ENCODE measurements at places on chromosomes 5 and 9.
A peak's percentile ranks its signal among the peaks of the same experiment; 100 is the strongest.

GRCh38 chr5:75616971-75617621 is 5.8 kb downstream of the ANKDD1B start:
- no peaks in the 10 kb centered on the region for H3K4me1 ChIP-seq
- DNase-seq: no peak
- no peak overlapping the region for H3K4me3 ChIP-seq
- no peaks in the 10 kb centered on the region for H3K36me3 ChIP-seq
- H3K27ac ChIP-seq: no peak overlapping the region

DNA sequence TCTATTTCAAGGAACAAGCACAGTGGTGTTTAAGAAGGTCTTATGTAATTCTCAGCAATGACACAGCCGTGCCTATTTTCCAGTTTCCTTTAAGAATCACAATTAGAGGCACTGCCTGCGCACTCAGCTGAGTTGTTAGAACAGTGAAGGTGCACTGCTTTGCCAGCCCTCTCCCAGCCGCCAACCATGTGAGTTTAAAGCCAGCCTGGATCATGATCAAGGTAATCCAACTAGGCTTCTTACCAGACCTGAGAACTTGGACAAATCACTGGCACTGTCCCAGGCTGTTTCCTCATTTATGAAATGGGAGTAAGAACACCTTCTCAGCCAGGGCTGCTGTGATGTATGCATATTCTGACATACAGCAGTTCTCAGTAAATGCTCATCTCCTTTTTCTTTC is 99.6 kb downstream of the ASTN2 start:
- no peaks in the 10 kb centered on the region for H3K36me3 ChIP-seq
- DNase-seq: no peak
- H3K27ac ChIP-seq: no peak overlapping the region
- H3K27me3 ChIP-seq: no peaks in the 10 kb centered on the region

- H3K4me1 ChIP-seq: no peaks in the 10 kb centered on the region
- no peaks in the 10 kb centered on the region for H3K36me3 ChIP-seq
- H3K27ac ChIP-seq: no peak overlapping the region
- no peak for DNase-seq
- no peak overlapping the region for H3K4me3 ChIP-seq
- H3K27me3 ChIP-seq: no peaks in the 10 kb centered on the region
Observed at GRCh38 chr5:154276973-154277331, 86.4 kb downstream of the GALNT10 start.

DNA sequence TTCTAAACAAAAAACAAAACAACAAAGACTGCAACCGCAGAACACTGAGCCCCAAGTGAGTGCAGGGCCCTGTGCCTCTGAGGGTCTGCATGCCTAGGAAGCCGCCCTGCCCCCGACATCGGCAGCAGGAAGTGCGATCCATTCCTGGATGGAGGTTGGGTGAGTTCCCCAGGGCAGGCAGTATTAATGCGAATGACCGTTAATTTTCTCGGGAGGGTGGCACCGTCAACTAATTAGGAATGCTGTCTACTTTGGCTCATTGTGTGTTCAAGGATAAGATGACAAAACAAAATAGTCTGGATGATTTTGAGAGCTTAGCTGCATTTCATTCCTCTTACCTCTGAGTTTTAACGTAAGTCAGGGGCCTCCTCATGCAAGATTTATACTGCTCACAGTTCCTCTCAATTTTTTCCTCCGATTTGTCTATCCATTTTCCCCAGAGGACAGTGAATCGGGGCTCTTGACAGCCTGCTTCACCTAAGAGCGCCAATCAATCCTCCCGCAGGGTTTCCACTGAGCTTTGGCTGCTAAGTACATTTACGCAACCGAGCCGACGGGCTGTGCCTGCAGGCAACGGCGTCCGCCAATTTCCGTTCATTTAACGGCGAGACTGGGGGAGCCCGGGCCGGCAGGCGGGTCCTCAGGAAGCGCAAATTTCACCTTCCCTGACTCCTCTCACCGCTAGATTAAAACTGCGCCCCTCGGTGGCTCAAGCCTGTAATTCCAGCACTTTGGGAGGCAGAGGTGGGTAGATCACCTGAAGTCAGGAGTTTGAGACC is 2.9 kb upstream of the NXNL2 start:
- H3K36me3 ChIP-seq: no peaks in the 10 kb centered on the region
- H3K4me1 ChIP-seq: peaks cover 11% of the 10 kb centered on the region
- peak overlapping the region; percentile 44 for H3K4me3 ChIP-seq
- peak; percentile 90 for DNase-seq
- no peak overlapping the region for H3K27ac ChIP-seq
- H3K27me3 ChIP-seq: no peaks in the 10 kb centered on the region

DNA sequence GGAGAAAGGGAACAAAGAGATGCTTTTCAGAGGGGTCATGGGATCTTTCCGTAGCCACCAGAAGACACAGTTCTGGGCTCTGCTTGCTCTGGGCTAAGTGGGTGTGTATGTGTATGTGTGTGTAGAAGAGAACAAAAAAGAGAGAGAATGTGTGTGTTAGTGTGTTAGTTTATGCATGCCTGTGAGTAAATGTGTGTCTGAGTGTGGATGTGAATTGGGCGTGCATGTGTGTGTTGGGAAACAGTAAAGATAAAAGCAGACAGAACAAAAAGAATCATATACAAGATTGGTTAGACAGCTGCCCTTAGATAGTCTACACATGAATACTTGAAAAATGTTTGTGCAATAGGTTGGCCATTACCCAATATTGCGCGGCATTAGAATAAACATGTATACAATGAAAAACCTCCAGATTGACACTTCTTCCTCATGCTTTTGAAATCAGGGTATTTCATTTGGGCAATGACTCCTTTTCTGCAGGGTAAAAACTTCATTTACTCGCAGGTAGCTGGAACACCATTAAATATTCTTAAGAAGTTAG is 36.5 kb upstream of the HSPA9 start:
- H3K27me3 ChIP-seq: no peaks in the 10 kb centered on the region
- no peak for DNase-seq
- H3K4me1 ChIP-seq: peaks cover 2% of the 10 kb centered on the region
- peak overlapping the region; percentile 59 for H3K4me3 ChIP-seq

DNA sequence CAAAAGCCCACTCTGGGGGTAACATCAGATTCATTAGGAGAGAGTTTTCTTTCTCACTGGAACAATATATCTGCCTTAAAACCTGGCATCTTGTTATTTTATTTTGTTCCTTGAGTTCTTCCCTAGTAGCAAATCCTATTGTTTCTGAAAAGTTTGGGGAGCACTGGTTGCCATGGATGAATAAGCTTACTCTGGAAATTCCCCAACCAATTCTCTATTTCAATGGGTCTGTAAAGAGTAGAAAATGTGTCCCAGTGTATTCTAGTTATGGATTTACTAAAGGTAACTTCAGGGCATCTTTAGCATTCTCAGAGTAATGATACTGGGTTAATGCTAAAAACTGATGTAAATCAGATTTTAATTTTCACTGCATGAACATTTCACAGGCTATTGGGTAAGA is 94.2 kb upstream of the S1PR3 start:
- no peaks in the 10 kb centered on the region for H3K4me1 ChIP-seq
- H3K4me3 ChIP-seq: no peak overlapping the region
- DNase-seq: no peak
- no peaks in the 10 kb centered on the region for H3K27me3 ChIP-seq
- H3K27ac ChIP-seq: no peak overlapping the region

Measured in H9 (cell line).